ENCODE measurements at places on chromosomes 2 and 18.

- DNase-seq = no peak
Measured at GRCh38 chr2:214695789-214696188, 113.7 kb downstream of the BARD1 start.

- DNase-seq = no peak
Measured at GRCh38 chr2:205730701-205731582, 48.6 kb downstream of the NRP2 start.

- DNase-seq = no peak
Measured at GRCh38 chr2:32271063-32271462, 6.4 kb upstream of the NLRC4 start.

GRCh38 chr2:185372188-185372587, 366.4 kb upstream of the FSIP2 start:
- no peak for DNase-seq

DNA sequence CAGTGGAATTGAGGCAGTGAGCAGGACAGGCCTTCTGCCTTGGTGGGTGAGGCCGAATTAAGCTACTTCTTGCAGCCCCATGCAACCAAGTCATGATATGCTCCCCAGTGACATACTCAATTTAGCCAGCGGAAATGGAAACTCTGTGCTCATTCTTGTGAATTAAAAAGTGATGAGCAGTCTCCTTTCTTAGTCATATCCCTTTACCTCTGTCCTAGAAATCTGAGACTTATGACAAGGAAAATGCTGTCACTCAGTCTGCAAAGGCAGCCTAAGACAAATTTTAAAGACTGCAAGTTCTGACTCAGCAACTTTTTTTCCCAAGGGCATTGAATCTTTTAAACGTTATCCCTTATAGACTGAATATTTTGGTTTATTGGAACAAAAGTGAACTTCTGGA, 218.2 kb downstream of the SH3BP4 start:
- DNase-seq = no peak

DNA sequence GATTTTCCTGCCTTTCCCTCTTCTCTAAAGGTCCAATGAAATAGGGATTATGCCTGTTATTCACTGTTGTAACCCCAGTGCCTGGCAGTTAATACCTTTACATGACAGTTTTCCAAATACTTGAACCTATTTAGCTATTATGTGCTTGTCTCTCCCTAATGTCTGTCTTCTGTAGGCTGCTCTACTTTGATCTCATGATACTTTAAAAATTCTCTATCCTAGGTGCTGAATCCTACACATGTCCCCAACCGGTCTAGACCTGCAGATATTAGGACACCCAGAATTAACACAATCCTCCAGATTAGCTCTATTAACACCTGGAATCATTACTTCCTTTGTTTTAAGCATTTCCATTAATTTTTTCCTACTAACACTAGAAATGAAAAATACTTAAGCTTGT, 7.3 kb downstream of the CEBPZ start:
- DNase-seq = no peak

DNA sequence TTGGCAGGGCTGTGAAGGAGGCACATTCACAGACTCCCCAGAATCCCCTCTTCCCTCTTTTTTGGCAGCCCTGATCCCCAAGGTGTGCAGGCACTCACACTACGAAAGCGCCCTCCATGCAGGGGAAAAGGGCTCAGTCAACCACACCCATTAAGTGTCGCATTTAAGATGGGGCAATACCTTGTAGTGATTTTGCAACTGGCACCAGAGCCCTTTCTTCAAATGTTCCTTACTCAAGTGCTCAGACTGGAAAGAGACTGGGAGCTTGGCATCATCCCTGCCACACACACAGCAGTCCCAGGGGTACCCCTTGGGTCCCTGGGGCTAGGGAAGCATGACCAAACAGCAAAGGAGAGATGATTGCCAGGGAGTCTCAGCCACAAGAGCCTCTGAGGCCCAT, 190.1 kb downstream of the HAUS1 start:
- DNase-seq = no peak

DNA sequence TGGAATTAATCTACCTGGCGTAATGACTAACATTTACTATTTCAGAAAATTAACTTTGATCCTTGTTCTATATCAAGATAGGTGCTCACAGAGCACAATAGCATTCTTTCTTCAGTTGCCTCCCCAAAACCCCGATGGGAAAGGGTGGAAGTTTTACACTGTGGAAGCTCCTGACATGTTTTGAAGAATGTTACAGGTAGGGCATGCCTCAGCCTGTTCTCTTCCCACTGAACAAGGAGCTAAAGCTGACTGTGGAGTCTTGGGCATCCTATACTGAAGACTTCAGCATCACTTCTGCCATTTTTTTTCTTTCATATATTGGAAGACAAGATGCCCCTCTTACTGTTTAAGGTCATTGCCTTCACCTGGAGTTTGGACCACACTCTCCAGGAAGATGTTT, 211.2 kb downstream of the SPP2 start:
- DNase-seq = no peak

GRCh38 chr18:5851998-5852397, 43.3 kb downstream of the TMEM200C start:
- no peak for DNase-seq

DNA sequence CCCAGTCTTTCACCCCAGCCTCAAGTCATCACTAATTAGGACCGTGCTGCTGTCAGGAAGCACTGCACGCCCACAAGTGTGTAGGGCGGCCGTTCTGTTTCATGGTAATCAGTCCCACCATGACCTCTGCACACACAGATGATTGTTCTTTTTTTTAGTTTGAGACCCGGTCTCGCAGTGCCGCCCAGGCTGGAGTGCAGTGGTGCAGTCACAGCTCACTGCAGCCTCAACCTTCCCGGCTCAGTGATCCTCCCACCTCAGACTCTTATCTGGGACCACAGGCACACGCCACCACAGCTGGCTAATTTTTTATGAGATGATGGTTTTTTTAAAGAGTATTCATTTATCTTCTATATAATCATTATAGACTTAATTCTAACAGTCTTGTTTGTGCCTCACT, 1.8 kb upstream of the IAH1 start:
- no peak for DNase-seq

DNA sequence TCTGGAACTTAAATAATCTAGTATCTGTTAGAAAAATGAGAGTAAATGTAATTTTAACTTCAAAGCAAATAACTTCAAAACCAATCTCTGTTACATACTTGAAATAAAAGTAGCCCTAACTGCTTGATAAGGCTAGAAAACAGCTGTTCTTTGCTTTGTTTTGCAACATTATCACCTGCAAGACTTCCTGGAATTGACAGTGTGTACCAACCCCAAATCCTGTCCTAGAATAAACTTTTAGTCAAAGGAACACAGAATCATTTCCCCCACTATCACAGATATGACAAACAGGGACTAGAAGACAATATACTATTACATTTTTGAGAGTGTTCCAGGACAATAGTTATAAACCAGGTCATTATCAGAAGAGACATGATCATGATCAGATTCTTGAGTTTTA, 105.3 kb upstream of the PGAP1 start:
- no peak for DNase-seq

GRCh38 chr2:101446869-101447268, 28.0 kb downstream of the RFX8 start:
- DNase-seq = no peak

DNA sequence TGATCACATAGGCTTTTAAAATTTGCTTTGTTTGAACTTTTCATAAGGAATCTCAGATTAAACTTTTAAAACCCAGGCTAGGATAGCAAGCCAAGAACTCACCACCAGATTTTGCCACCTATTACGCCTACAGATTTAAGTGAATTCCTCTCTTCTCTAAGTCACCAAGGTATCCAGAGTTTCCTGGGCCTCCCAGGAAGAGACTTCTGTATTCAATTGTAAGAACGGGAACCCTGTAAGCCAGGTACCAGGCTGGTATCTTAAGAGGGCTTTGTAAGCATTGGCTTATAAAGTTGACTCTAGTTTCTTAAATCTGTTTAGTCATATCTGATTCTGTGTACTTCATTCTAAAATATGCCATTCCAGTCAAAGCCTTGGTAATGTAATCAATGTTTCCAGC, 285.1 kb downstream of the MBD5 start:
- no peak for DNase-seq

- no peak for DNase-seq
Measured at GRCh38 chr18:45332871-45333270, 282.4 kb upstream of the SLC14A2 start.

- no peak for DNase-seq
Measured at GRCh38 chr2:66888791-66889631, 454.1 kb downstream of the MEIS1 start.

DNA sequence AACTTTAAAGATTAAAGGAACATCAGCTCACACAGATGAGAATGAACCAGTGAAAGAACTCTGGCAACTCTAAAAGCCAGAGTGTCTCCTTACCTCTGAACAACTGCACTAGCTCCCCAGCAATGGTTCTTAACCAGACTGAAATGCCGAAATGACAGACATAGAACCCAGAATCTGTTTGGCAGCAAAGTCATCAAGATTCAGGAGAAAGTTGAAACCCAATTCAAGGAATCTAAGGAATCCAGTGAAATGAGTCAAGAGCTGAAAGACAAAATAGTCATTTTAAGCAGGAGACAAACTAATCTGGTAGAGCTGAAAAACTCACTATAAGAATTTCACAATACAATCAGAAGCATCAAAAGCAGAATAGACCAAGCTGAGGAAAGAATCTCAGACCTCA, 72.0 kb downstream of the STRADB start:
- no peak for DNase-seq

DNA sequence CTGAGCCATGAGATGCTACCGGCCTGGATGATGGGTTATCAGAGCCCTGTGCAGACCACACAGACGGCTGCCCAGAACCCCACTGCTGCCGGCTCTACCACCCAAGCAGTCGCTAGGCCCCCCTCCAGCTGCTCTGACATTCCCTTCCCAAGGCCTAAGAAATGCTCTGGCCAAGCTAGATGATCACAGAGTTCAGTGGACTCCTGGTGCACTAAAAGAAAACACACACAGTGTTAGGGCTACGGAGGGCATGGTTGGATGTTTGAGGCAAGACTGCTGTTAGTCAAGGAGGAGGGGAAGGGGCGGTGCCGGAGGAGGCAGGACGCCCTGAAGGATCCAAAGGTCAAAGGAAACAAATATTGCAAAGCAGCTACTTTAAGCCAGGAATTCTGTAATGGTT, 174.5 kb downstream of the MYCN start:
- DNase-seq = no peak

GRCh38 chr18:51340332-51340731, 142.9 kb upstream of the MEX3C start:
- no peak for DNase-seq

DNA sequence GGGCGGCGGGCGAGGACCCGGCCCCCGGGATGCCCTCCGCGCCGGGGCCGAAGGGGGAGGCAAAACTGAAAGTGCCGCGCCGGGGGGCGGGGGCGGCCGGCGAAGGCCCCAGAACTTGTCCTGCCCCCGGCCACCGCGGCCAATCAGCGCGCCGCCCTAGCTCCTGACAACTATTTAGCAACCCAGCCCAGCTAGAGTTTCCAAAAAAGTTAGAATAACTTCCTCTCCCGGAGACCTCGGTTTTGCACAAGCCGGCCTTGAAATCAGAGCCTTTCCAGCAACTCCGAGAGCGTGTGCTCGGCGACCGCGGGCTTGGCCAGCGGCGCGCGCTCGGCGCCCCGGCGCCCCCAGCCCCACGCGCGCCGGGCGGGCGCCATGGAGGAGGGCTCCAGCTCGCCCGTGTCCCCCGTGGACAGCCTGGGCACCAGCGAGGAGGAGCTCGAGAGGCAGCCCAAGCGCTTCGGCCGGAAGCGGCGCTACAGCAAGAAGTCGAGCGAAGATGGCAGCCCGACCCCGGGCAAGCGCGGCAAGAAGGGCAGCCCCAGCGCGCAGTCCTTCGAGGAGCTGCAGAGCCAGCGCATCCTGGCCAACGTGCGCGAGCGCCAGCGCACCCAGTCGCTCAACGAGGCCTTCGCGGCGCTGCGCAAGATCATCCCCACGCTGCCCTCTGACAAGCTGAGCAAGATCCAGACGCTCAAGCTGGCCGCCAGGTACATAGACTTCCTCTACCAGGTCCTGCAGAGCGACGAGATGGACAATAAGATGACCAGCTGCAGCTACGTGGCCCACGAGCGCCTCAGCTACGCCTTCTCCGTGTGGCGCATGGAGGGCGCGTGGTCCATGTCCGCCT, at the start of gene TWIST2:
Gene TWIST2, plus strand, starts transcription at position 245 of the 850 bp plus-strand sequence. Its CDS starts 131 bp downstream, at position 376.
- DNase-seq = no peak
